ENCODE measurements at places on chromosomes 6 and 20.

DNA sequence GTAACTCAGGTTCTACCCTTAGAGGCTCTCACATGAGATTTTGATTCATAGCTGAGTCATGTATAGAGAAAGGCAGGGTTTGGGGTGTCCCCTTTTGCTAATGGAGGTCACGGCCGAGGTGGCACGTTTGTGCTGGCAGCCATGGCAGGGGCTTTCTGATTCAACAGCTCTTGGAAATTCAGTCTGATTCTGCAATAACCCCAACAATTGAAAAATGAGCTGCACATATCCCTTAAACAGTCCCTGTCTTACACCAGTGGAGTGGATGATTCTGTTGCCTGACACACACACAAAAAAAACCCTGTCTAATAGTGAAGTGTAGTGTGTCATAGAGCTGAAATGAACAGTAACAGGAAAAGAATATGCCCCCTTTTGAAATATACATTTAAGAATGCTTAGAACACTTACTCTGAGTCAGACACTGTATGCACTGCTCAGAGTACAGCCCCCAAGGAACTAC lies 40.4 kb upstream of the ARG1 start:
- DNase-seq = no peak

GRCh38 chr20:20211274-20211987 lies 156.5 kb upstream of the INSM1 start:
- no peak for DNase-seq

GRCh38 chr6:26199057-26199772 lies 112.0 kb downstream of the HFE start:
- no peak for DNase-seq

DNA sequence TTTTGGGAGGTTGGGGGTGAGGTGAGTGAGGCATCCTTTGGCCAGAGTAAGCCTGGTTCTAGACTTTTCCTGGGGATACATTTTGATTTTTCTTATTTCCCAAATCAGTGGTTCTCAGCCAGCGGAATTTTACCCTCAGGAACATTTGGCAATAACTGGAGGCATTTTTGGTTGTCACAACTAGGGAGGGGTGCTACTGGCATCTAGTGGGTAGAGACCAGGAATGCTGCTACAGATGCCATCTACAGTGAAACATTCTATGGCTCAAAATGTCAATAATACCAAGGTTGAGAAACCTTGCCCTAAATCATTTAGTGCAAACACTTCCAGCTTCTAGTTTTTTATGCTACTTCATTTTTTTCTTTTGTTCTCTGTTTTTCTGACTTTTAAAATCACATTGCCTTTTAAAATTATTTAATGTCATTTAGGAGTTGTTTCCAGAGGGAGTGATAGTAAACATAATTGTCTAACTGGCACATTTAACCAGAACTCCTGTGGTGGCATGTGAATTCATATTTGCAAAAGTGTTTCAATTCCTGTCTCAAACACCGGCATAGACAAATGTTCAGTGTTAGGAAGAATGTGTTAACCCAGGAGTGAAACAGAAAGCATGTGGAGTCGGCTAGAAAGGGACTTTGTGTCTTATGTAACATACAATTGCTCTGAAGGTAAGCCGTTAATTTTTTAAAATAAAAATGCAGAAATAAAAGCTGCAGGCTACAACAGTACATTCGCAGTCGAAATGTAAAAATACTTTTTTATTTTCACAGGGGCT lies 59.0 kb downstream of the QRSL1 start:
- DNase-seq = no peak

DNA sequence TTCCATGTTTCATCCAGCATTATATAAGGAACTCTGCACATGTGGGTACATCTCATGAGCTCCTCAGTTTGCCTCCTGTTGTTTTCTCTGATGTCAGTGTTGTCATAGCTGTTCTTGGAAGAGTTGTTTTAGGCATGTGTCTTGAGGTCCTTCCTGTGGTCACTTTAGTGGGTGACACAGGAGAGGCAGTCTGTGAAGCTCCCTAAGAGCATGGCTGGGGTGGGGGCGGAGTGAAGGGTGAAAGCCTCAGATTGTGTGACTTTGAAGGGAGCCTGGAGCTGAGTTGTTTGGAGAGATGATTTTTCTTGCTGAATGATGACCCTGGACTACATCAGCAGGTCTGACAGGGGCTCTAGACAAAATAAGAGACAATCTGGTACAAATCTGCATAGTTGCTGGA lies 37.7 kb downstream of the PPP1R14C start:
- no peak for DNase-seq

DNA sequence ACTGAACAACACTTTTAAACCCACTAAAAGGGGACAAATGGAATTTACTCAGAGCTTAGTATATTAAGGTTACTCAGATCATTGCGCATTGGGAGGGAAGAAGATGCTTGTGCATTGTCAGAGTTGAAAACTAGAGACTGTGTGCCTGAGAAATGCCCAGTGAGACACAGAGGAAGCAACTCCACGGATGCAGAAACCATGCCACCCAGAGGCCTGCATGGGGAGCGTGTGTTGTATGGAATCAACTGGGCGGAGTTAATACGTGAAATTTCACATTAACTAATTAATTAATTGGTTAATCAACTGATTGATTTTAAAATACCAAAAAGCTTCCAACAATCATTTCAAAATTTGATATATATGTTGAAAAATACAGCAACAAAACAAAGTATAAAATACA lies 391.6 kb downstream of the PLCB1 start:
- DNase-seq = no peak

DNA sequence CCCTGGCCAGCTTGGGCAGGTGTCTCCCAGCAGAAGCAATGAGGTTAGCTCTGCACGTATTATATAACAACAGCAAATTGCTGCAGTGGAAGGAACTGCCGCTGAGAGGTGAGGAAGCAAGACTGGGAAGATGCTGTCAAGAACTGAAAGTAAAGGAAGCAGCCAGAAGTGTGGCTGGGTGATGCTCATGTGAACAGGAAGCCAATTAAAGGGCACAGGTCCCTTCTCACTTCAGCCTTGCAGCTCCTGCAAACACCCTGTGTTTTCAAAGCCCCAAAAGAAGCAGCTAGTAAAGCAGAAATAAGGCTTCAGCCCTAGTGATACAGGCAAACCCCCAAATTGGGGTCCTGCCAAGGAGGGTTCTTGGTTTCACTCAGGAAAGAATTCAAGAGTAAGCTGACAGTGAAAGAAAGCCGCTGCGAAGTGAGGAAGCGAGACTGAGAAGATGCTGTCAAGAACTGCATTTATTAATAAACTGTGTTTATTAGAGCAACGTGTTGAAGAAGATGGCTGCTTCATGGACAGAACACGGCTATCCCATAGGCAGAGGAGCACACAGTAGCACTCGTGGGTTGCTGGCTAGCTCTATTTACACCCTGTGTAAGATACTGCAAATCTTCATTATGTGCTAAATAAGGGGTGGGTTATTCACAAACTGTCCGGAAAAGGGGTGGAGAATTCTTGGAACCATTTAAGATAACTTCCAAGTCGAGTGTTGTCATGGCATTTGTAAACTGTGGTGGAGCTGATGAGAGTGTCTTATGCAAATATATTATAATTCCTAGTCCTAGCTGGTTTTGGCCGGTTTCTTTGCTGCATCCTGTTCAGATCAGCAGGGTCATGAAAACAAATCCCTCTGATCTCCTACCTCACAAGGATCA lies 152.2 kb downstream of the LINC00237 start:
- no peak for DNase-seq

GRCh38 chr6:130158056-130158455 lies 64.7 kb downstream of the SAMD3 start:
- no peak for DNase-seq

DNA sequence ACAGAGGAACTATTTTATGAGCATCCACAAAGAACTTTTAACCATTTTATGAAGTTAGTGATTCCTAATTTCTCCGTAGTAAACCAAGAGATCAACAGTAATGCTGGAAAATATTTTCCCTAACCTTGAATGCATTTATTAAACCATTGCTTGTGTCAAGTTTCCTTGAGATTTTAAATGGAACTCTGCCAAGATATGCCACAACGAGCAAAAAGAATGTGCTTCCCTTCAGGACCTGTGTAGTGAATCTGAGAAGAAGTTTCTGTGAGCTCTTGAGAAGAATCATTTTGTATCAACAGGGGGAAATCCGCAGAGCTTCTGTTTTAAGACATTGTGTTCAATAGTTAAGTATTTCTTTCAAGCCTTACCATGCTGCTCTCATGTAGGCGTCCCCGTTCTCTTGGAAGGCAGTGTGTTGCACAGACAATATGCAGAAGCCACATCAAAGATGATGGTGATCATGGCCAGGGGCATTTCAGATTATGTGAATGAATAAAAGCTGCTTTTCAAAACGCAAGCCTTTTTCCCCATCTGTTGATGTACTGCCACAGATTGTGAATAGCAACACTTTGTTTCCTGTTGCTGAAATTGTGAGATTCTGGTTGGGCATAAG lies 439.8 kb downstream of the BMP2 start:
- no peak for DNase-seq

DNA sequence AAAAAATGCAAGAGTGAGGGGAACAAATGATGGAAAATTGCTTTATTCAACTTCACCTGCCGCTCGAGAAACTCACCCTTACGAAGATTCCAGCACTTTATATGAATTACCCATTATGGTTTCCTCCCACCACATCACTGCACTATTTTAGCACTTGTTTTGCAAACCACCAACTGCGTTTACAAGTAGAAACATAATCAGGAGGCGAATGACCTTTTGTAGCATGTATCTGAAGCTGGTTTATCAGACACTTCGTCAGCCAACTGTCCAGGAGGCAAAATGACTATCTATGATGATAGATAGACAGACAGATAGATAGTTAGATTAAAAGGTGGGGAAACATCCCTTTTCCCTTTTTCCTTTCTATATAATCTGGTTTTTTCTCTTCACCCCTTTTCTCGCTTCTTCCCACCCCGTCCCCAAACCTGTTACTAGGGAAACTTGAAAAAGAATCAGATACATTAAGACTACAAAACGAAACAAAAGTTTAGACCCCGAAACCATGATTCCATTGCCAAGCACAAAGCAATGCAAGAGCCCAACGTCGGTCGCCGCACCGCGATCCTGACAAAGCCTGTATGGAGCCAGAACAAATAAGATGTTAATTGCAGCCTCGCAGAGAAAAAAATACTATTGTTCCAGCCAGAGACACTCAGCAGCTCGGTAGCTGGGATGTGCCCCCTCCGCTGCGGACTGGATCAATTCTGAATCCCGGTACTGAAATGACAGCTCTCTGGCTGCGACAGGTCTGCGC lies 933 bp upstream of the ADGRB3 start:
- no peak for DNase-seq

DNA sequence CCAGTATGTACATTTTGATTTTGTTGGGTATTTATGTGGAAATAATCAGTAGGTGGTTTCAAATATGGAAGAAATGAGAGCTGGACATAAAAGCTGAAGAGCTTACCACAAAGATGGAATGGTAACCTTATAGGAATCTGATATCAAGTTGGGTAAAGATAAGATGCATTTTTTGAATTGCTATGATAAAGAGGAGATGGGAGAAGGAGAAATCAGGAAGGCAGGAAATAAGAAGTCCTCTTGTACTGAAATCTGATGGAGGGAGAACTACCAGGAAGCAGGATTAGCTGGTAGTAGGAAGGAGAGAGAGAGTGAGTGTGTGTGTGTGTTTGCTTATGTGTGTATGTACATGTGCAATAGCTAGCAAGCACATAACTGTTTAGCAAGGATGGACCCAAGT lies 468.4 kb downstream of the PHF3 start:
- no peak for DNase-seq

- DNase-seq = no peak
Measured at GRCh38 chr6:46773201-46773855, 19.9 kb upstream of the MEP1A start.

GRCh38 chr6:56851074-56851473 lies 103.8 kb upstream of the BEND6 start:
- no peak for DNase-seq

DNA sequence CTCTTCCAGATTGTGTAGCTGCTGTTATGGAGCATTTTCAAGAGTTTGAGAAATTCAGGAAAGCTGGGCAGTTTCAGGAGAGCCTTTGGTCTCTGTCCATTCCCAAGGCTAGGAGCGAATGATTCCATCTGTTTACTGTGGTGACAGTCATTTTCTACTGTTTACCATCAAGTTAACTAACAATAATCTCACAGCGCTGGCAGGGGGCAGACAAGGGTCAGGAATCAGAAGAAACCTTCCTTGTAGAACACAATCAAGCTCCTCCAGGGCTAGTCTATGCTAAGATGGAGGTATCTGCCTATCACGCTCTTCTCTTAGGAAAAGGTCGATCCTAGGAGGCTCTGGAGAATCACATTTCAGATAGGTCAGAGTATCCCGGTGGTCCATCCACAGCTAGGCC lies 293.9 kb downstream of the KIF16B start:
- DNase-seq = no peak

- DNase-seq = no peak
Measured at GRCh38 chr20:59182401-59183044, 18.9 kb downstream of the ZNF831 start.

- no peak for DNase-seq
Measured at GRCh38 chr6:106988664-106989063, 14.1 kb upstream of the CD24 start.

DNA sequence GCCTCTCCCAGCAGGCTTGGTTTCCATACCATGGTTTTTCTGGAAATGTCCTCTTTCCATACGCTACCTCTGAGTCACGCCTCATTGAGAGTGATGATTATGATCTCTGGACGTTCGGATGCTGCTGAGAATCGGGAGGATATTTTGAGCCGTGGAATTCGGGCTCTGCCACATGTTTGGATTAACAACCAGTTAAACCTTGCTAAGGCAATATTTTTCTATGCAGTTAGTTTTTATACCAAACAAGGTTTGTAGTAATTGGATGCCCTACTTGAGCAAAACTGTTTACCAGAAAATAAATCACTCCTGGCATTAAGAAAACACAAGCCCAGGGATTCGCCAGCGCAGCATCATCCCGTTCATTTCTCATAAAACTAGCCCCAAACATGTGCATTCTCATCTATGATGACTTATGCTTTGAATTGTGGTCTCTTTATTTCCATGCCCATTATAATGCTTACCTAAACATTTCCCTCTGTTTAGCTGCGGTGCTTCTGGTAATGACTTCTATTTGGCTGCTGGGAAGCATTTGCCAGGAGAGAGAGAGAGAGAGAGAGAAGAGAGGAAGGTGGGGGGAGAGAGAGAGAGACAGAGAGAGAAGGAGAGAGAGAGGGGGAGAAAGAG lies 198.9 kb downstream of the CLIC5 start:
- no peak for DNase-seq

- no peak for DNase-seq
Measured at GRCh38 chr6:56718236-56718635, 75.5 kb upstream of the DST start.

GRCh38 chr6:110147870-110148269 lies 31.6 kb downstream of the WASF1 start:
- DNase-seq = no peak

Data from mesothelial cell of epicardium (in vitro differentiated cells).